Germinal center (tissue), 1 donor: ENCODE measurements at places on chromosomes 4 and X.

GRCh38 chr4:47198791-47199190, 167.4 kb downstream of the GABRB1 start:
- no peak for DNase-seq

DNA sequence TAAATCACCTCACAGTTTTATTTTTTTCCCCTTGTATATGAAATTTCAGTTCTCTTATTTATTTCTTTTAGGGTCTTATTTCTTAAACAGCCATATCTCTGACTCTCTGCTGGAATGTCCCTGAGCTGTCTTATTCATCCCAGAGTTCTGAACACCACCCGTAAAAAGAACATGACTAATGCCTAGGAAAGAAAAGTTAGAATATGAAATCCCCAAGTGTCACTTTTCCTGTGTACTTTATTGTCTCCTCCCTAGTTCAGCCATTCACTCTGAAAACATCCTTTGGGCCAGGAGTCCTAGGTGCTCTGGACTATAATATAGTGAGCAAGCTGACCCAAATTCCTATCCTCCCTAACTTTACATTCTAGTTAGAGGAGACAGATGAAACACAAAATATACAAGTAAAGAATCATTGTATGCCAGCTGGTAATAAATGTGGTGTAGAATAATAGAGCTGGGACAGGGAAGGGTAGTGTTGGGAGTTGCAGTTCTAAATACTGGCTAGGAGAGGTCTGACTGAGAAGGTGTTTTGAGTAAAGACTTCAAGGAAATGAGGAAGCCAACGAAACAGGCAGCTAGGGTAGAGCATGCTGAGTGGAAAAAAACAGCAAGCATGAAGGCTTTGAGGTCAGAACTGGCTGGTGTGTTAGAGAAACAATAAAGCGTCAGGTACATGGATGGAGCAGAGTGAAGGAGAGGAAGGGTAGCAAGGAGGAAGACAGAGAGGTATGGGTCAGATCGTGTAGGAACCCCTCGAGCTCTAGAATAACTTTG, 40.6 kb upstream of the FTHL17 start:
- no peak for DNase-seq

DNA sequence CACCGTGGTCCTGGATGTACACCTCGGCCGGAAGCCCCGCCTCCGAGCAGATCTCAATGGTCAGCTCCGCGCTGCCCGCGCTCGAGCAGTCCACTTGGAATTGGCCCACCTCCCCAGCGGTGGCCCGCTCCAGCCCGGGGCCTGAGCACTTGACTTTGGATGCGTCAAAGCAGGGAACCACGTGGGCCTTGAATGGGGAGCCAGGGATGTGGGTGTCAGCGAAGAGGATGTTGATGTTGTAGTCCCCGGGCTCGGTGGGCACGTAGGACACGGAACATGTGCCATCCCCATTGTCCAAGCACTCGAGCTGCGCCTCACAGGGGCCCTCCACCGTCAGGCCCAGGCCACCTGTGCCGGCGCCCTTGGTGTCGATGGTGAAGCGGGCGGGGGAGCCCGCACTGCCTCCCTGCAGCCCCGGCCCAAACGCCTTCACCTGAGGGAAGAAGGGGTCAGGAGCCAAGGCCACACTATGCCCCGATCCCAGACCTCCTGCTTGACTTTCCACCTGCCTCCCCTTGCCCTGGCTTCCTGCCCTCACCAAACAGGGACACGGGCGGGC, 14.2 kb downstream of the FLNA start:
- DNase-seq = no peak

GRCh38 chr4:165288639-165289422, 38.6 kb upstream of the MSMO1 start:
- DNase-seq = no peak

- no peak for DNase-seq
Observed at GRCh38 chr4:16122308-16122711, 38.5 kb upstream of the PROM1 start.

GRCh38 chr4:186760576-186760975, 36.9 kb upstream of the FAT1 start:
- DNase-seq = no peak

GRCh38 chr4:40656201-40656863, 26.7 kb upstream of the RBM47 start:
- peak; percentile 32 for DNase-seq

GRCh38 chr4:183347566-183347965, 25.3 kb upstream of the CLDN24 start:
- no peak for DNase-seq

GRCh38 chr4:34289489-34289888, 1954.8 kb downstream of the ARAP2 start:
- DNase-seq = no peak

- no peak for DNase-seq
Observed at GRCh38 chr4:157701695-157701994, 471.2 kb downstream of the GASK1B start.

GRCh38 chr4:4509521-4509920, 32.3 kb downstream of the STX18 start:
- no peak for DNase-seq

DNA sequence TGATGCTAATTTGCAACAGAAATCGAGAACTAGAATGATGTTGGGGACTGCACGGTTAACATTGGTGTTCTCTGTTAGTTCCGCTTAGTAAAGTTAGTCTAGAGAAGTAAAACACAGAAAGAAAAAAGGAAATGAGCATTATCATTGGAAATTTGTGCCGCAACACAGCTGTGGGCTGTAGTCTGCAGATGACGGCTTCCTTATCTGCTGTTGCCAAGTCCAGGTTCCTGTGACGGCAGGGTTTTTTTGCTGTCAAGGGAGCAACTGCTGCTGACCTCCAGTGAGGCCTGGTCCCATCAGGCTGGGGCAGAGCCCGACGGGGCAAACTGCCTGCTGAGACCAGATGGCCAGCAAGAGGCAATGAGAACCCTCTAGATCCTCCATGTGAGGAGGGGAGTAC, 38.9 kb upstream of the PHEX start:
- peak; percentile 24 for DNase-seq

- peak; percentile 3 for DNase-seq
Observed at GRCh38 chrX:46381630-46382029, 163.6 kb downstream of the ZNF674 start.

DNA sequence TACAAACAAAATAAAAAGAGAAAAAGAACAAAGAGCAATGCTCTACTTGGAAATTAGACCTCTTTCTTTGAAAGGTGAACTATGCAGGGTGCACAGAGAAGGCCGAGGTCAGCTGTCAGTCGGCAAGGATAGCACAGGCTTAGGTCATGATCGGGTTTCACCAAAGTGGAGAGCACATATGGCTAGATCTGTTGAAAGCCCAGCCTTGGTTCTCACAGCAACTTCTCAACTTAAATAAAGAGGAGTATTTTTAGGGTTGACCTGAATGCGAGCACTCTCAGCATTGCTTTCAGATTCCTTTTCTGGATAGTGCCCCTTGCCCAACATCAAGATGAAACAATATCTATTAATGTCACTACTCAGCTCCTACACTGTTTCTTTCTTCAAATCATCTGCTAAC, 122.9 kb upstream of the GPC4 start:
- no peak for DNase-seq

DNA sequence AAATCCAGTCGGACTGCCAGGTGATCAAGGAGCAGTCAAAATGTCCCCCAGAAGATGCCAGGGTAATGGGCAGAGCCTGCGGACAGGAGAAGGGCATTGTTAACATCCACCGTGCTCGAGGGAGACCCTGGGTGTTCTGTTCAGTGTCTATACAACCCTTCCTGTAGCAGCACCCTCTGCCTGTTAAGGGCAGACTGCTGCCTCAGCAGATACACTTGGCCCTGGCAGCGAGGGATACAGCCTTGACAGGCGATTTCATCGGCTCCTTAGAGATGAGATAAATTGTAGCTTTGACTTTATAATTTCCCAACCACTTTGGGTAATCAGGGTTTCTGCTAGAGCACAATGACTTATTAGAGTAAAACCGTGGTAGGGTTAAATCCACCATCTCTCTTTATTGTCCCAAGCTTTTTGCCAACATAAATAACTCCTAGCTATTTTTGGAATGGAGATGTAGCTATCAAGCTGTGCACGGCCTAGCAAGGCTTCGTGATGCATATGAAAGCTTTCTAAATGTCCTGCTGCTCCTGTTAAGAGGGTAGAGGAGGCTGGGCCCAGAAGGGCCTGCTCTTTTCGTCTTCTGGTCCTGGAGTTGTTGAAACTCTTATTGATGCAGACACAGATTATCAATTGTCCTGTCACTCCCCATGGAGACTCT, 195.9 kb downstream of the CPEB2 start:
- no peak for DNase-seq

DNA sequence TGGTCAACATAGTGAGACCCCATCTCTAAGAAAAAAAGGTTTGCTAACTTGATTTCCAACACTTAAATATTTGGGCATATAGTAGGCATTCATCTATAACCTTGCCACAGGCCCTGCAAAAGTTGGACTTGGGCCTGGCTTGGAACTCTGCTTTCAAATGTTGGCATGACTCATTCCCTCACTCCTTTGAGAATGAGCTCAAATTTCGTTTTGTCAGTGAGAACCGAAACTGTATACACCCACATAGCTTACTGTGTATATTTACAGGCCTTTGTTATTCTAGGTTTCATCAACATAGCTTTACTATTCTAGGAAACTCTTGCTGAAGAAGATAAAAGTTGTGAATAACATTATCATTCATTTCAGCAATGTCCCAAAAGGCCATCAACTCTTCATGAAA, 88.7 kb upstream of the ELOVL6 start:
- DNase-seq = no peak

DNA sequence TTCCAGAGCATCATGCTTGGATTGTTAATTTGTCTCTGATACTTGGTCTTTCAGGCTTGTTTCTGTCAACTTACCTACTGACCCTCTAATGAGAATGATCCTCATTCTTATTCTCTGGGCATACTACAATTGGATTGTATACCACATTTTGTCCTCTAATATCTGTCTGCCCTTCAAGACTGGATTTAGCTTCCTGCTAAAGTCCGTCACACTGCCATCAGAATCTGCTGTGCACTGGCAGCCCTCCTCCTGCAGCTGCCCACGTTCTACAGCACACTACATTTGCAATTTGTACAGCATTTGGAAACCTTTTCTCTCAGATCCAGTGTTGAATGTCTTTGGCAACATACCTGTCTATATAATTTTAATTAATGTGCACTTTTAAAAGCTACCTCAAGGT, 183.1 kb downstream of the ZNF330 start:
- no peak for DNase-seq

GRCh38 chr4:184784628-184785257, 41.0 kb downstream of the ACSL1 start:
- no peak for DNase-seq
